ENCODE measurements at places on chromosomes 11 and 22. TPM values are rescaled to one million over a fixed set of nuclear protein-coding genes. Genes with fewer than 3 reads are reported as not detected.

SPDYC gene
- total RNA-seq: 0.68 TPM

- peak overlapping the region; percentile 99 for H3K27ac ChIP-seq
- H3K4me3 ChIP-seq: peak overlapping the region; percentile 99
- H3K36me3 ChIP-seq: peaks cover 3% of the 10 kb centered on the region
- H3K4me1 ChIP-seq: peaks cover 36% of the 10 kb centered on the region
- H3K27me3 ChIP-seq: no peaks in the 10 kb centered on the region
Measured at GRCh38 chr11:36508743-36509142, 1.3 kb downstream of the TRAF6 start.

GRCh38 chr22:49507607-49508292 is 319.9 kb downstream of the BRD1 start:
- no peak overlapping the region for H3K4me3 ChIP-seq
- H3K36me3 ChIP-seq: peaks cover 3% of the 10 kb centered on the region
- H3K4me1 ChIP-seq: peaks cover 3% of the 10 kb centered on the region
- no peak overlapping the region for H3K27ac ChIP-seq
- no peak for DNase-seq
- no peaks in the 10 kb centered on the region for H3K27me3 ChIP-seq

- peaks cover 20% of the 10 kb centered on the region for H3K4me1 ChIP-seq
- DNase-seq: no peak
- peak overlapping the region; percentile 1 for H3K27ac ChIP-seq
- peaks cover 5% of the 10 kb centered on the region for H3K36me3 ChIP-seq
- no peak overlapping the region for H3K4me3 ChIP-seq
Measured at GRCh38 chr11:72114570-72114969, 2.1 kb upstream of the ANAPC15 start.

DNA sequence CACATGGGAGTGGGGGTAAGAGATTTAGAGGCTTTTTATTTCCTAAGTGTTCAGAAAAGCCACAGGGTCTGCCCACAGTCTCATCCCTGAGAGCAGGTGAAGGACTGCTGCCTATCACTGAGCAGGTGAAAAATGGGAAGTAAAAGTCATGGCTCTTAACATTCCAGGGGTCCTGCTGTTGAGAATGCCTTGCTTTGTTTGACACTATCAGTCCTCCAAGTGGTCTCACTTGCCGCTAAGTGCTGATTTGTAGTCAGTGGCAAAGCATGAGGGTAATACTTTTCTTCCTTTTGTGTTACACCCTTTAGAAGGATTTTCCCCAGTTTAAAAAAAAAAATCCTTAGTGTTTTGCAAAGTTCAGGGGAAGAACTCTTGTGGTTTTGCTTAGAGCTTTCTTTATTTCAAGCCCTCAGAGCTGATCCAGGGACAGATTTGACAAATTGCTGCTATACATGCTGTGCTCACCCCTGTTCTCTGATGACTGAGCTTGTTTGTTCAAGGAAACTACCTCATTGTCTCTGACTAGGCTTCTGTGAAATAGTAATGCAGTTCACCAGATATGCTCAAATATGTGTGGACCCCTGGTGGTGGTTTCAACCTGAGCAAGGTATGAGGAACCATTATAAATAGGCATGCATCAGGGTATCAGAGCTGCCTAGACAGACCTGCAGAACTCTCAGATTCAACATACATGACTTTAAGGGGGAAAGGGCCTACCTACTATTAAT is 141.0 kb downstream of the ARHGAP42 start:
- H3K4me3 ChIP-seq: no peak overlapping the region
- no peak overlapping the region for H3K27ac ChIP-seq
- DNase-seq: no peak
- no peaks in the 10 kb centered on the region for H3K36me3 ChIP-seq
- H3K27me3 ChIP-seq: no peaks in the 10 kb centered on the region

Data from T-helper 17 cell (primary cell).